Right cardiac atrium (tissue), 5 donors: ENCODE measurements at places on chromosomes 12 and 14. TPM values are rescaled to one million over a fixed set of nuclear protein-coding genes. Genes with fewer than 3 reads are reported as not detected.

DNA sequence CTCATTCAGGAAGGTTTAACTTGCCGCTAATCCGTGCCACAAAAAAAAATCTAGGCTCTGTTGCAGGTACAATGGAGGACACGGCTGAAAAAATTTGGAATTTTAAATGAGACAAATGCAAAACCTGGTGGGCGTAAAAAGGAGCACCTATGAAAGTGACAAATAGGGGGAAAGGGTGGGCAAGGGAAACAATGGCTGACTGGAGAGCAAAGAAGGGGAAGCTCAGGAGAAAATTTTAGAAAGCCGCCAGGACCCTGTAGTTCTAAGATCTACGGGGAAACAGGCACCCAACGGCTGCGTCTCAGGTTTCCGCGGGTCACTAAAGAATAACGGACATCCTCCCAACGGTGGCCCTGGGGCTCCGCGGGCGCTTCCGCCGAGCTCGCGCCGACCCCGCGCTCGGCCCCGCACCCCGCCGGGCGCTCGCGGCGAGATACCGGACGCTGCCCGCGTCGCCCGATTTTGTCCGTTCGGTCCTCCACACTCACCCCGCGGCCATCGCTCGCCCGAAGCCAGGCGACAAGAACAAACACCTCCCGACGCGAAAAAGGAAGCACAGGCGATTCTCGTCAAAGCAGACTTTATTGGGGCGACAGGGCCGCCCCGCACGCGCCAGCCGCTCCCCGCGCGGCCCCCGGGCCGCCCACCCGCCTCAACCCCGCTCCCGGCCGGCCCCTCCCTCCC, 1.1 kb upstream of the YY1 start:
- peak; percentile 76 for DNase-seq

GRCh38 chr12:130521375-130522124, 183.9 kb downstream of the PIWIL1 start:
- DNase-seq, result no peak

- DNase-seq, result peak; percentile 67
Measured at GRCh38 chr12:6826734-6827436, 1.3 kb upstream of the P3H3 start.

Gene ST8SIA1
- total RNA-seq, result 6.3 TPM
